ENCODE measurements at places on chromosomes 13 and 19. TPM values are rescaled to one million over a fixed set of nuclear protein-coding genes. Genes with fewer than 3 reads are reported as not detected.

GRCh38 chr19:7442423-7442822 lies 46.4 kb downstream of the PEX11G start:
- no peak for DNase-seq

DNA sequence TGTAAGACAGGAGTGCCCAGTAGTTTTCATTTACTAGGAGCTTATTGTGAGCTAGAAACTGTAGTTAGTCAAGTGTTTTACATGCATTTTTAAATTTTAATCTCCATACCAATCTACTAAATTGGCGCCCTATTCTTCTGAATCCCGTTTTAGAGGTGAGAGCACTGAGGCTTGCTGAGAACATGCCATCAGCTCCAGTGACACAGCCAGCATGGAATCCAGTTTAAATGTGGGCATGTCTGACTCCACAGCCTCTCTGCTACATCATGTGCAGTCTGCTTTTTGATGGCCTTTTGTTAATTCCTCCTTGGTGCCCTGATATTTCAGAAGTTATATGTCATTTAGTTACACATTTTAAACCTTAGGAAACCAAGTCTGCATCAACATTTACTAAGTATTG lies 325.4 kb downstream of the DLEU7 start:
- DNase-seq = no peak

Gene LGALS7
- not detected for total RNA-seq

Gene C1QTNF9B
- total RNA-seq = 0.86 TPM

Gene DACT3
- 11.3 TPM for total RNA-seq

Gene EPS8L1
- total RNA-seq = 2.2 TPM

GRCh38 chr13:60370343-60370742 lies 26.7 kb upstream of the TDRD3 start:
- DNase-seq = no peak

Gene SLC17A7
- total RNA-seq = not detected

DNA sequence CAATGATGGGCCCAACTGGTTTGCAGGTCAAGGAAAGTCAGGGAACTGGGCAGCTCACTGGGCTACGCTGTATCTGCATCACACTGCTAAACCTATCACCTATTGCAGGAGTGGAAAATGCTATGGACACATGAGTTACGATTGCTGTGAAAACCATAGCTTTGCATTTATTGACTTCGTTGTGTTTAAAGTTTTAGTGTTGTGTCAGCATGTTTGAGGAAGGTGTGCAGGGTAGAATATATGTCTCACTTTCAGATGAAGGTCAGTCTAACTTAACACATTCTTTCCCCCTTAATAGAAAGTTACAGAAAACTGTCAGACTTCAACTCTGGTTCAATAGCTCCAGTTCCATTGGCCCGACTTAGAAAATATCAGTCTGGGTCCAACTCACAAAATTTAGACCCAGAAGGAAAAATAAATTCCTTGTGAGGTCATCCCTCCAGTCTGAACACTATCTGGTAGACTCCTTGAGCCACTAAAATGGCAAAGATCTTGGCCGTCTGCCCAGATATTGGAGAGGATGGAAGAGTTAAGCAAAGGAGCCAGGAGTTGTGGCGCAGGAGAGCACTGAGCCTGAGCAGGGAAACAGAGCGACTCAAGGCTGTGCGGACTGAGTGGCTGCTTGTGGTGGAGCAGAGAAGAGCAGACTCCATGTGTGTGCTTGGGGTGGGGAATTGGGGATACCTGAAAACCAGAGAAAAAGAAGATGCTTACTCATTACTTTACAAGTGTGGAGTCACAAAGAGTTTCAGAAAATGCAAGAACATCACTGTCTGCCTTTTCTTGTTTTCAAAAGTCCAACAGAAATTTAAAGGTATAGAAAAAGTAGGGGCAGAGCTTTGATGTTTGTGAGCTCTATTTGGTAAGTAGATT lies 518.5 kb downstream of the FGF9 start:
- no peak for DNase-seq

- peak; percentile 66 for DNase-seq
Measured at GRCh38 chr13:21240586-21240985, 64.1 kb downstream of the MRPL57 start.

- no peak for DNase-seq
Measured at GRCh38 chr19:3499738-3500428, 591 bp downstream of the DOHH start.

GRCh38 chr19:49549045-49549444 lies 21.2 kb downstream of the RCN3 start:
- DNase-seq = no peak

DNA sequence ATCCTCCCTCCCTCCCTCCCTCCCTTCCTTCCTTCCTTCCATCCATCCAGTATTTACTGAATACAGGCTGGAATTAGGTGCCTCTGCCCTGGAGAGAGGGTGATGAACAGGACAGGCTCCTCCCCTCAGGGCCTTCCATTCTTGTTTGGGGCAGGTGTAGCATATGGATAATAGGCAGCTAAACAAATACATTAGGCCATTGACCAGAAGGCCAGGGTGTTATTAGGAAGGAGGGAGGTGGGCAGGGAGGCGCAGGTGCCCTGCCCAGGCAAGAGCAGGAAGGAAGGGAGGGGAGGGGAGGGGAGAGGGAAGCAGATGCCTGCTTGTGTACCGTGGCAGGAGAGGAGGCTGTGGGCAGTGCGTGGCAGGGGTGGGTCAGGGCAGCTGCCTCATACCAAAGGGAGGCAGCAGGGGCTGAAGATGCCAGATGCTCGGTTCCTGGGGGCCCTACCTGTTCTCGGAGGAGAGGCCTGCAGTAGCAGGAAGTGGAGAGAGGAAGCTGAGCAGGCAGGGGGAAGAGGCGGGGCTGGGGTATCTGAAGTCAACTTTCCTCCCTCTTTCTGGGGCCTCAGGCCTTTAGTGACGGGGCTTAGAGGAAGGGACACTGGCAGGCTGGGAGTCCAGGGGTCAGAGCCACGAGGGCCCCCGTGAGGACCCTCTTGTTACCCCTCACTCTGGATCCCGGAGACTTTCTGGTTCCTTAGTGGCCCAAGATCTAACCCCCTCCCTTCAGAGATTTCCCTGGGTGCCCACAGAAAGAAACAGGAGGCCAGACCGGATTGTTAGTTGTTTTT lies at the start of gene RINL:
TSS of gene RINL (minus strand) at position 495 of the 794 bp plus-strand sequence. CDS start 1,533 bp downstream, outside the sequence.
- no peak for DNase-seq
